Pancreas (tissue), 10 donors: ENCODE measurements at places on chromosomes 12 and 14. TPM values are rescaled to one million over a fixed set of nuclear protein-coding genes. Genes with fewer than 3 reads are reported as not detected.

DNA sequence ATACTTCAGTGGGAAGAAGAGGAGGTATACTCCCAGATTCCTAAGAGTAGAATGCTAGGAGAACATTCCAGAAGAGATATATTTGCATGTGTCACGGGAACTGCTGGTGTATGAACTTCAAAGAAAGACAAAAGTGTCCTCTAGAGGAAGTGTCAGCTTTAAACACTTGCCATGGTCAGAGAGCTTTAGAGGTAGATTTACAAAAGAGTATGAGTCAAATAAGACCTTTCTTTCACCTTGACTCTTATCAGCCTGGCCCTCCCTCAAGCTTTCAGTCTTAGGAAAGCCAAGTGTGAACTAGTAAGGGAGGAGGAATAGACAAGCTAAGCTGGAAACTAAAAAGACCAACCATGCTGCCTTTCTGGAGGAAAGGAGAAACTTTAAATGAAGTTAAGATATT lies 34.7 kb downstream of the COX8C start:
- no peak for DNase-seq
- no peaks in the 10 kb centered on the region for H3K4me1 ChIP-seq
- no peak overlapping the region for H3K4me3 ChIP-seq
- H3K36me3 ChIP-seq, result no peaks in the 10 kb centered on the region

- H3K4me1 ChIP-seq, result no peaks in the 10 kb centered on the region
- H3K27me3 ChIP-seq, result no peaks in the 10 kb centered on the region
Observed at GRCh38 chr12:48739618-48740269, 23.2 kb upstream of the CCNT1 start.

- no peak overlapping the region for H3K4me3 ChIP-seq
- no peak overlapping the region for H3K27ac ChIP-seq
- no peaks in the 10 kb centered on the region for H3K36me3 ChIP-seq
- no peak for DNase-seq
- no peaks in the 10 kb centered on the region for H3K27me3 ChIP-seq
- no peaks in the 10 kb centered on the region for H3K4me1 ChIP-seq
Observed at GRCh38 chr12:3683670-3684069, 69.2 kb downstream of the CRACR2A start.

DNA sequence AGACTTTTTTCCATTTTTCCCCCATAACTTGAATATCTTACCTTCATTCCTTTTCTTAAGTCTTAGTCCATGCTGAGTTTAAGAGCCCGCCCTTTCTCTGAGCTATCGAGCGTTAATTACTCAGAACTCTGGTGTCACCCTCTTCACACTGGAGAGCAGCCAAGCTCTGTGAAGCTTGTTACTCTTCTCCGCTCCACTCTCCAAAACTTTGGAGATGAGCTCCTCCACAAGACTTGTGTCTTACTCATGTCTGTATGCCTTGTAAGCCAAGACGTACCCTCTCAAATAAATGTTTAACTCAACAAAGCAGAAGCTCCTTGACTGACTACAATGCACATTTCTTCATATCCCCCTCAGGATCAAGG lies 54.7 kb downstream of the DICER1 start:
- no peaks in the 10 kb centered on the region for H3K4me1 ChIP-seq
- no peaks in the 10 kb centered on the region for H3K36me3 ChIP-seq
- no peaks in the 10 kb centered on the region for H3K27me3 ChIP-seq
- no peak overlapping the region for H3K4me3 ChIP-seq
- no peak overlapping the region for H3K27ac ChIP-seq

- no peak overlapping the region for H3K27ac ChIP-seq
- H3K4me1 ChIP-seq, result peaks cover 8% of the 10 kb centered on the region
- no peak for DNase-seq
- H3K27me3 ChIP-seq, result no peaks in the 10 kb centered on the region
- H3K4me3 ChIP-seq, result no peak overlapping the region
- no peaks in the 10 kb centered on the region for H3K36me3 ChIP-seq
Observed at GRCh38 chr14:32728976-32729375, 209.7 kb upstream of the NPAS3 start.

- no peak overlapping the region for H3K27ac ChIP-seq
- H3K27me3 ChIP-seq, result no peaks in the 10 kb centered on the region
- H3K4me1 ChIP-seq, result no peaks in the 10 kb centered on the region
- no peak overlapping the region for H3K4me3 ChIP-seq
- DNase-seq, result no peak
- no peaks in the 10 kb centered on the region for H3K36me3 ChIP-seq
Observed at GRCh38 chr12:24356240-24356804, 406.9 kb upstream of the SOX5 start.

SMAGP gene
- total RNA-seq, result 8.0 TPM

DNA sequence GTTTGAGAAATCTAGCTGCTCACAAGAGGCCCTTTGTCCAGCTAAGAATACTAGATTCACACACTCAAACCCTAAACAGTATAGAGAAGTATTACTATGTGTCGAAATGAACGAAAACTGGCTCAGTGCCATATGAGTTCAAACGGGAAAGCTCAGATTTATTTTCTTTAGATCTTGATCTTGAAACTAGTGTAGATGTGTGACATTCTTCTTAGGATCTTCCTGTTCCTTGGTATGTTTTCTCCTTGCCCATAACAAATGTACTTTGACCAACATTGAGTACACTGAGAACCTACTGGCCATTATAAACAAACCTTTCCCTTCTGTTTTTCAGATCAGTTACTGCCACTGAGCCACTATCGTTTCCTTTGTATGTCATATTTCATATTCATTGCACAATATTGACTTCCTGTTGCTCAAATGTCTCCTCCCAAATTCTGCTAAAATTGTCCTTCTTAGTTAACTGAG lies 21.3 kb downstream of the MYBPC1 start:
- no peaks in the 10 kb centered on the region for H3K36me3 ChIP-seq
- H3K4me3 ChIP-seq, result no peak overlapping the region
- no peaks in the 10 kb centered on the region for H3K27me3 ChIP-seq
- no peak for DNase-seq

DNA sequence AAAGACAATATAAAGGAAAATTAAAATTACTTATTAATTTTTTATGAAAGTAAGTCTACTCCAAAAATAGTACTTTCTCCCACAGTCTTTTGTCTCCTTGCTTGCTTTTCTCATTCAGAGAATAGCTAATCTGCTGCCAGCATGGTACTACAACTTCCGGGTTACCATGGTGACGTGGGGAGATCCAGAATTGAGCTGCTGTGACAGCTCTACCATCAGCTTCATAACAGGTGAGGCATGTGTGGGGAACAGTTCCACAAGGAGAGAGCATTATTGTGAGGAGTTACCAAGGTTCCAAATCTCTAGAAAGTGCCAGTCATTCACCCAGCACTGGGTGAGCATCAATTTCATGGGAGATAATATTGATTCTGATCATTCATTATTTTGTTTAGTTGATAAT lies 197.8 kb downstream of the PTPRO start:
- H3K27me3 ChIP-seq, result no peaks in the 10 kb centered on the region
- no peaks in the 10 kb centered on the region for H3K4me1 ChIP-seq
- no peak overlapping the region for H3K4me3 ChIP-seq
- no peaks in the 10 kb centered on the region for H3K36me3 ChIP-seq
- DNase-seq, result no peak
- no peak overlapping the region for H3K27ac ChIP-seq

GRCh38 chr12:80504389-80505163 lies 60.5 kb downstream of the PTPRQ start:
- H3K4me1 ChIP-seq, result no peaks in the 10 kb centered on the region
- H3K36me3 ChIP-seq, result no peaks in the 10 kb centered on the region
- no peaks in the 10 kb centered on the region for H3K27me3 ChIP-seq

DNA sequence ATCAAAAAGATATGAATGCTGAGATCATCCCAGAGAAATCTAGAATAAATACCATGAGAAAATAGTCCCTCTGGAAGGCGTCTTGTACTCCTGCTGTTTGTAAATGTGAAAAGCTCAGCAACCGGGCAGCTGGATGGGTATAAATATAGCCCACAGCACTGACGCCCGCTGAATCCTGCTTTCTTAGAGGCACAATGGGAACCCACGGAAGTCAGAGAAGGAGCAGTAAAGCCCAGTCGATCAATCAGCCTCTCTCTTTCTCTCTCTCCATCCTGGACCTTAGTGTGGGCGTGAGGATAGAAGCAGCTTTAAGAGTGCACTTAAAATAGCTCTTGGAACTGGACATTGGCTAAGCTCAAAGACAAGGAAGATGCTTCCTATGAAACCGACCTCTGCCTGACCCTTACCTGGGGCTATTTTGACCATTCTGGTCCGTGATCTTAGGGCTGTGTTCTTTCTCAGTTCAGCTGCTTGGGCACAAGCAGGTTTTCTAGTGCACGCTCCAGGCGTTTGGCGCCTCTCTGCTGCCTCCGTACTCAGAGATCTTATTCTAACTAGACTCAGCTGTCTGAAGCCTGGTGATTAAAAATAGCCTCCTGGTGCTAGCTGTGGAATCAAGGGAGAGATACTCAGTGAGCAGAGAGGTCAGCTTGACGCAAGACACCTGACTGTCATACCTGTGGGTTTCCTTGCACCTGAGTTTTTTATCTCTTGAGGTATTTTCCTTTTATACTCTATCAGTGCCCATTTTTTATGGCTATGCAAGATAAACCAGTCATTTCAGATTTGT lies 144.6 kb downstream of the ETV6 start:
- H3K4me3 ChIP-seq, result no peak overlapping the region
- H3K27me3 ChIP-seq, result no peaks in the 10 kb centered on the region
- H3K4me1 ChIP-seq, result peaks cover 33% of the 10 kb centered on the region
- no peaks in the 10 kb centered on the region for H3K36me3 ChIP-seq
- no peak overlapping the region for H3K27ac ChIP-seq
- DNase-seq, result no peak

GLT8D2 gene
- 0.32 TPM for total RNA-seq

GRCh38 chr12:106226884-106227640 lies 20.8 kb downstream of the CKAP4 start:
- no peaks in the 10 kb centered on the region for H3K27me3 ChIP-seq
- no peak overlapping the region for H3K4me3 ChIP-seq
- H3K36me3 ChIP-seq, result no peaks in the 10 kb centered on the region
- no peak for DNase-seq

XPOT gene
- total RNA-seq, result 29.4 TPM

SLCO1C1 gene
- 0.34 TPM for total RNA-seq

- DNase-seq, result no peak
- H3K36me3 ChIP-seq, result no peaks in the 10 kb centered on the region
- H3K4me1 ChIP-seq, result no peaks in the 10 kb centered on the region
- no peak overlapping the region for H3K4me3 ChIP-seq
- H3K27me3 ChIP-seq, result no peaks in the 10 kb centered on the region
Observed at GRCh38 chr12:14828892-14829291, 14.4 kb downstream of the ART4 start.

GRCh38 chr12:14962153-14962539 lies 745 bp upstream of the ARHGDIB start:
- H3K4me3 ChIP-seq, result peak overlapping the region; percentile 28
- no peaks in the 10 kb centered on the region for H3K27me3 ChIP-seq
- H3K4me1 ChIP-seq, result peaks cover 4% of the 10 kb centered on the region
- H3K27ac ChIP-seq, result no peak overlapping the region
- no peaks in the 10 kb centered on the region for H3K36me3 ChIP-seq
- DNase-seq, result no peak

DNA sequence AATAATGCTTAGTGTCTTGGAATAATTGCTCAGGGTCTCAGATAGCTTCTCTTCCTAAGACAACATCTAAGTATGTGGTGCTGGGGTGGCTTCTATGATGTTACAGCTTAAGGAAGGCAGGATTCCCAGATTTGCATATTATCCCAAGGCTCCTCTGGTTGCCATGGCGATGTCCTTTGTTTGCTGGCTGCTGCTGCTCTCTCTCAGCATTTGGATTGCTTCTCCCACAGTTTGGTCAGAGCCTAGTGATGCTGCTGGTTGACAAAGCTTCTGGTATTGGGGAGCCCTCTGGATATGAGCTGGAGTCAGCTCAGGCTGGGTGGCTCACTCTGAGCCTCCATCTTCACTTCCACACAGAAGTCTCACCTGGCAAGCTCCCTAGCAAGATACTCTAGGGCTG lies 56.4 kb upstream of the FBXO33 start:
- H3K27ac ChIP-seq, result no peak overlapping the region
- no peaks in the 10 kb centered on the region for H3K4me1 ChIP-seq
- H3K27me3 ChIP-seq, result no peaks in the 10 kb centered on the region

- DNase-seq, result no peak
- H3K4me3 ChIP-seq, result no peak overlapping the region
- H3K27ac ChIP-seq, result no peak overlapping the region
- no peaks in the 10 kb centered on the region for H3K27me3 ChIP-seq
- H3K36me3 ChIP-seq, result no peaks in the 10 kb centered on the region
Observed at GRCh38 chr14:105165761-105166485, 2.7 kb downstream of the JAG2 start.

DNA sequence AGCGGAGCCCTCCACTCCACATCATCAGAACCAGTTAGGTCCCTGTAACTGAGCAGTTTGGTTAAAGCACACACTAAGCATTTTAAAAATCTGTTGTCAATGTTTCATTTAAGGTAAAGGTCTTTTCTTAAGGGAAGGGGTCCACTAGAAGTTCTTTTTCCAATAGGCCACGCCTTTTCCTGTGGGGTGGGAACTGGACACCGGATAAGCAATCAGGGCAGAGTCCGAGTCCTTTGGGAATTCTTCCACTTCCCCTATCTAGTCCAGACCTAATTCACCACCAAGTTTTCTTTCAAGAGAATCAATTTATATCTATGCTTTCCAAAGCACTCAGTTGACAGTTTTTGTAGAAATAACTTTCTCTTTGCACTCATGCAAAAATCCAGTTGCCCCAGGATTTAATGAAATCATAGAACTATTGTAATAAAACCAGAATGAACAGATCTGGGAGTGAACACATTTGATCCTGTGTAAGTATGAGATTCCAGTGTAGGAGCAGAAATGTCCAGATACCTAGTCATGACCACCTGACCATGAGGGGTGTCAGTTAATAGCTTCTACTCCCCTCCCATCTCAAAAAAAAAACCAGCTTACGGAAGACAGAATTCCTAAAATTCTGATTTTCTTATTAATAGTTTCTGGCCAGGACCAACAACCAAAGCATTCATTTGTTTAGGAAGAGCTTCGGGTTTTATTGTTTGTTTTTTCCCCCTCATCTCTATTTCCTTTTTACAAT lies 11.7 kb downstream of the VPS37B start:
- peaks cover 49% of the 10 kb centered on the region for H3K4me1 ChIP-seq
- no peaks in the 10 kb centered on the region for H3K36me3 ChIP-seq
- H3K27ac ChIP-seq, result no peak overlapping the region
- H3K4me3 ChIP-seq, result no peak overlapping the region
- no peaks in the 10 kb centered on the region for H3K27me3 ChIP-seq
